Astrocyte of the spinal cord (primary cell): ENCODE measurements at places on chromosomes 3 and 15.

- no peak for DNase-seq
Measured at GRCh38 chr3:187902936-187903335, 157.7 kb upstream of the BCL6 start.

DNA sequence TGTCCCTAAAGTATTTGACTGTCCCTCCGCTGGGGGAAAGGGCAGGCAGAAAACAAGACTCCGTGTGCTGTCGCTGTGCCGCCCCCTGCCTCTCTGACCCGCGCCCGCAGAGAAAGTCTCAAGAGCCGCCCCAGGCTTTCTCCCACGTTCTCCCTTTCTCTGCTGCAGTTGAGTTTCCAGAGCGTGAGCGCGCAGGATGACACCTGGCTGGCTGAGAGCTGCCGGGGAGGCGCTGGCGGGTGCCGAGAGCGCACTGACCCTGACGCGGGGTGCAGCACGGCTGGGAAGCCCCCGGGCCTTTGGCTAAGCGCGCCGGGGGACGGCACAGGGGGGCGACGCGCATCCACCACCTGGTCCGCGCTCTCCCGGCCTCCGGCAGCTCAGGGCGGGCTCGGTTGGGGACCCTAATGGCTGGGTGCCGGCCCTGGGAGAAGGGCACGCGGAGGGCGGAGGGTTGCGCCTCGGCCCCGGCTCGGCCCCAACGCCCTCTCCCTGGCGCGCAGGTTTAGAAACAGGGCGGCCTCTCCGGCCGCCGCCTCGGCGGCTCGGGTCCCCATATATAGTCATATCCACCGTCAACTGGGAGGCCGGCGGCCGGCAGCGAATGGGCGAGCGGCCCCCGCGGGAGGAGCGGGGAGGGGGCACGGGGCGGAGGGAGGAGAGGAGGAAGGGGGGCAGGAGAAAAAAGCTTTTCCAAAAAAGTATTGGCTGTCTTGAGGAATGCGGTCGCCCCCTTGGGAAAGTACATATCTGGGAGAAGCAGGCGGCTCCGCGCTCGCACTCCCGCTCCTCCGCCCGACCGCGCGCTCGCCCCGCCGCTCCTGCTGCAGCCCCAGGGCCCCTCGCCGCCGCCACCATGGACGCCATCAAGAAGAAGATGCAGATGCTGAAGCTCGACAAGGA, at the start of gene TPM1:
Gene TPM1, plus strand, starts transcription at position 774 of the 903 bp plus-strand sequence. Its CDS starts 83 bp downstream, at position 857.
- DNase-seq = peak; percentile 97

DNA sequence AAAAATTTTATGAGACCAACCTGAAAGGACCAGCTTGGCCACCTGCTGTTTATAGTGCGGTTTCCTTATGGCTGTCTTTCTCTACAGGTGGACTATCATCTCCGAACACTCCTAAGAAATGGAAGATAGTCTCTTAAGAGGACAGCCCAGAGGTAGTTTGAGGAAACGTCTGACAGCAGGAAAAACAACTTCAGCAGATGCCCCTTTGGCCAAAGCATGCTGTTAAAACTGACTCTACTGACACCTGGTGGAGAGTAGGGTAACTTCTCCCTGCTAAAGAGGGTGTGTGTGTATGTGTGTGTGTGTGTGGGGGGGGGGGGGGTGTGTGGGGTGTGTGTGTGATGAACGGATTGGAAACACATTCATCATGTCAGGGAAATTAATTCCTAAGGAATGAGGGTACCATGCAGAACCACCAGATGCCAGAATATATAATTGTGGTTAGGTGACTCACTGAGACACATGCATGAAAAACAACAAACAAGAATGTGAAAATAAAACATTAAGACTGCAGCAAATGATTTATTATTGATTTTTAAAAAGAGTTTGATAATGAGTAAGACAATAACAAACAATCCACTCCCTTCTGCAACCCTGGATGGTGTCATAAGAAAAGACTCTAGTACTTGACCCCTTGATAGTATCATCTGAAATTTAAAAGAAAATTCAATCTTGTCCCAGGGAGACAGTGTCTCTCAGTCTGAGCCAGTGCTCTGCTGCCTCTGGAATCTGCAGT, 256.5 kb downstream of the THRB start:
- peak; percentile 87 for DNase-seq

GRCh38 chr15:51732646-51733045, 4.8 kb downstream of the LYSMD2 start:
- DNase-seq = no peak

DNA sequence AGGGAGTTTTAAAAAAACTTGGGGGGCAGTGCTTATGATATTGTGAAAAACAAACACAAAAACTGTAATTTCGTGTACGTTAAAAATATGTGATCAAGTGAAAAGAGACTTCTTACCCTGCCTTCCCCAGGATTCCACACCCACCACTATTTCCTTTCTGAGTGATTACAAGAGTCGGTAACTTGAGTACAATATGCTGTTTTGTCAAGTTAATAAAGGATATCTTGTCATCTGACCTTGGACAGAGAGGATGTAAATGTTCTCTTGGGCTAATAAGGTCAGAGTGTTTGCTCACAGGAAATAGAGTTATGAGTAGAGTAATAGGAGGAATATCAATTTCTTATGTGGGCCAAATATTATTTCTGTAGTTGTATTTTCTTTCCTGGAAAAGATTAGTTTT, 68.1 kb downstream of the NOX5 start:
- DNase-seq = no peak

DNA sequence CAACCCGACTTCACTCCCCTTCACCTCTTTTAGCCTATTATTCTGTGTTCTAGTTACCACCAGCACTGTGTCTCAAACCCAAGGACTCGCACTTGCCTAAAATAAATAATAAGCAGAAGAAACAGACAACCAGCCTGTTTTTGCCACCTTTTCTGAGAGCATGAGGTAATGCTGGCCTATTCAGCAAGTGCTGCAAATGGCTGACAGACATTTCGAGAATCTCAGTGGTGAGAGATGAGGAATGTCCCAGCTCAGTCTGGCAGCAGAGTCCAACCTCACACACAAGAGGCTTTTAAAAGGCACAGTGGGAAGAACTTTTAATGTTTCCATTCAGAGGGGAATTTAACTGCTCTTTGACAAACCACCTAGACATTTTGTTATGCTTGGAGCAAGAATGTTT, 143.3 kb upstream of the GMNC start:
- DNase-seq = peak; percentile 35

GRCh38 chr3:167705840-167706239, 28.9 kb downstream of the PDCD10 start:
- peak; percentile 46 for DNase-seq

GRCh38 chr15:39433376-39433775, 147.5 kb upstream of the THBS1 start:
- DNase-seq = no peak

- peak; percentile 91 for DNase-seq
Measured at GRCh38 chr3:135992072-135992471, 26.5 kb downstream of the PPP2R3A start.

DNA sequence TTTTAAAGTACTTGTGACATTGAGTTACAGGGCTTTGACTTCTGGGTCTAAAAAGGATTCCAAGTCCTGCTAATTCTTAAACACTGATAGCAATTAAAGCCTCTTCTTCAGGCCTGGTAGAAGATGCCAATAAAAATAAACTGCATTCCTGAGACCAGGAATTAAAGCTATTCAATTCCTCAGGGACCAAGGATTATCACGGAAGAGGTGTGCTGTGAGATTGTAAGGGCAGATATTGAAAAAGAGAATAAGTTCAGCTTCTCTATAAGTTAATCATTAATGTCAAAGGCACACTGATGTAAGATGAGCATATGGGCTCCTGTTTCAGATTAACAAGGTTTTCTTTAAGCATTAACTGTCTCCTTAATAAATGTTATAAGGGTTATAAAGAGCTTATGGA, 611.3 kb downstream of the SI start:
- no peak for DNase-seq

DNA sequence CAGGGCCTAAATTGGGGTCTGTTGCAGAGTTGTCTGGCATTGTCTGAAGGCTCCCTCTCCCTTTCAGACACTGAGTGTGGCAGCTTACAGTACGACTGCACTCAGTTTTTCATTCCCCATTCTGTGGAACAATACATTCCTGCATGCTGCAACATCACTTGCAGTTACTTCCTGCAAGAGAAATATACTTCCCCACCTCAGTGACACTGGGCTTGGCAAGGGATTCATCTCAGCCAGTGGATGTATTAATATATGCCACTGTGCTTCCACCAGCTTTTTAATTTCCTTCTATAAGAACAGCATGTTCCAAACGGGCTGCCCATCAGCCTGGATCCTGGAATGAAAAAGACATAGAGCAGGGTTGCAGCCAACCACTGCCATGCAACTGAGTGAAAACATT, 23.1 kb downstream of the B3GALNT1 start:
- DNase-seq = no peak

GRCh38 chr3:17384567-17385296, 357.7 kb downstream of the TBC1D5 start:
- no peak for DNase-seq

GRCh38 chr3:63400246-63400860, 122.2 kb downstream of the SYNPR start:
- peak; percentile 13 for DNase-seq

DNA sequence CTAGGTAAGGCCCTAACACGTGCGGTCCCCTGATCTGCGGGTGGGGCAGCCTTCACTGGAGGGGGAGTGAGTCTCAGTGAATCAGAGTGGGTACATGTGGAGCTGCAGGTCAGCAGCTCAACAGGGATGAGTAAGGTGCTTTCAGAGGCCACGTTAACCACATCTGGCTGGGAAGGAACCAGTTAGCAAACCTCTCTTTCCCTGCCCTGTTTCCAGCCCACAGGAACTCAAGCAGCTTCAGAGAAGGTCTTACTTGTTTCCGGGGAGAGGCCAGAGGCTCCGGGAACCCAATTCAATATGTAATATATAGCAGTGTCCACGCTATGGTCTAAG, 175.3 kb downstream of the XXYLT1 start:
- peak; percentile 32 for DNase-seq

DNA sequence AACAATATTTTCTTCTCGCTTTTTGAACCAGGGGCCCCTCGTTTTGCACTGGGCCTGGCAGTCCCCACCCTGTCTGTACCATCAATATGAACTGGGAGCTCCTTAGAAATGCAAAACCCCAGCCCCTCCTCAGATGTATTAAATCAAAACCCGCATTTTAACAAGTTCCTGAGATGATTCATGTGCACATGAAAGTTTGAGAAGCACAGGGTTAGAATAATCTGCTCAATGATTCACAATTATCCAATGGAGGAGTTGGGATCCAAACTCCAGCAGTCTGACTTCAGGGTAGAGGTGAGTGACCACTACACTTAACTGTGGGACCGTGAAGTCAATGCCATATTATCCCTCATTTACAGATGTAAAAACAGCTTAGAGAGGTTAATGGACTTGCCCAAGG, 256.4 kb downstream of the IGSF11 start:
- no peak for DNase-seq

DNA sequence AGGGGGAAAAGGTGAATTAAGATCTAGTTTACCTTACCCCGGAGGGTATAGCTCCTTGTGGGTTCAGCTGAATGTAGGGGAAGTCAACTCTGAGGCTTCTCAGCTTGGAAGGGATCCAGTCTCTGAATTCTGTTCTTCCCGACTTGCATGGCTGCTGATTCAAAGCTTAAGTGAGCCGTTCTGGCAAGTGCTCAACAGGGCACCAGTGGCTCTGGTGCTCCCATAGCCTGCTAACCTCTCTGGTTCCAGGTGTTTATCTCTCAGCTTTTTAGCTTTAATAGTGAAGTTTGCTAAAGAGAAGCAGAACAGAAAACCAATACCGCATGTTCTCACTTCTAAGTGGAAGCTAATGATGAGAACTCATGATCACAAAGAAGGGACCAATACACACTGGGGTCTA, 46.3 kb upstream of the RBP1 start:
- DNase-seq = peak; percentile 17

GRCh38 chr3:187458921-187459320, 90.7 kb downstream of the RTP4 start:
- DNase-seq = no peak

GRCh38 chr3:5110337-5110736, 11.8 kb upstream of the ARL8B start:
- no peak for DNase-seq
